NAMALWA (cell line): ENCODE measurements at places on chromosomes 6 and 20.

- DNase-seq: no peak
These were observed 57.8 kb upstream of the TAB2 start for GRCh38 chr6:149259753-149260152.

- no peak for DNase-seq
These were observed 74.3 kb downstream of the CD40 start for GRCh38 chr20:46192376-46192944.

DNA sequence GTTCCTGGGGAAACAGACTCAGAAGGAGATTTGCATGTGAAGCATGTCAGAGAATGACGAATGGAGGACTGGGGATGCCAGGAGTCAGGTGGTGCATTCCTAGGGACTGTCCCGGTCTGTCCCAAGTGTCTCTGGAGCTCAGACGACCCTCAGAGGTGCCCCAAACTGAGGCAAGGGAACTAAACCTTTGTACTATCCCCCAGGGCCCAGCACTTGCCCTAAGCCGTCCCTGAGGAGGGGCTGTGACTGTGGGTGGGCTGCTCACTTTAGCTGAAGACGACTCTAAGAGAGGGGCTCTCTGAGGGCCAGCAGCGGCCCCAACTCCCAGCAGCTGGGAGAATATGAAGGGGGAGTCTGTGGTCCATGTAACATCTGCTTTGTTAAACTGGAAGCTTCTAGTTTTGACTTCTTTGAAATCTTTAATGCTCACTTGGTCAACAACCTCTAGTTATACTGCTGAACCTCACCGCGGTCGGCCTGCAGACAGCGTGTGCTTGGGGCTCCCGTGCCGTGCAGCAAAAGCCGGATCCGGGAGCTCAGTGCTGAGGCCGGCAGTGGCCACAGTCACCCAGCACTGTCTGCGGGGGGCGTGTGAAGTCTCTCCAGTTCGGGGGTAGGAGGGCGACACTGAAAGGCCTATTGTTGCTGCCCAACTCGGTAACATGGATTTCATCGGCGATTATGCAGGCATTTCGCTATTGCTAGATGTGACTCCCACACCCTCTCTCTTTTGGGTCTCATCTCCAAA is 34.2 kb downstream of the TUBB2B start:
- DNase-seq: no peak

- DNase-seq: peak; percentile 44
These were observed 9.1 kb upstream of the TLDC2 start for GRCh38 chr20:36866681-36867495.

DNA sequence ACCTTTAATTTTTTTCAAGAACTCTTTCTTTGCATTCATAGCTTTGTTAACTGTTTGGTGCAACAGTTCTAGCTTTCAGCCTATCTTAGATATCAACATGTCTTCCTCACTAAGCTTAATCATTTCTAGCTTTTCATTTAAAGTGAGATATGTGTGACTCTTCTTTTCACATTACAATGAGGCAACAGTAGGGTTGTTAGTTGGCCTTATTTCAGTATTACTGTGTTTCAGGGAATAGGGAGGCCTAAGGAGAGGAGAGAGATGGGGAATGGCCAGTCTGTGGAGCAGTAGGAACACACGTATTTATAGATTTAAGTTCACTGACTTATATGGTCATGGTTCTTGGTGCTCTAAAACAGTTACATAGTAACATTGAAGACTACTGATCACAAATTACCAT is 35.8 kb downstream of the CST9L start:
- no peak for DNase-seq

- DNase-seq: no peak
These were observed 220.2 kb upstream of the EXOC2 start for GRCh38 chr6:912871-913835.

- DNase-seq: no peak
These were observed 97.7 kb downstream of the BTBD9 start for GRCh38 chr6:38542031-38542430.

DNA sequence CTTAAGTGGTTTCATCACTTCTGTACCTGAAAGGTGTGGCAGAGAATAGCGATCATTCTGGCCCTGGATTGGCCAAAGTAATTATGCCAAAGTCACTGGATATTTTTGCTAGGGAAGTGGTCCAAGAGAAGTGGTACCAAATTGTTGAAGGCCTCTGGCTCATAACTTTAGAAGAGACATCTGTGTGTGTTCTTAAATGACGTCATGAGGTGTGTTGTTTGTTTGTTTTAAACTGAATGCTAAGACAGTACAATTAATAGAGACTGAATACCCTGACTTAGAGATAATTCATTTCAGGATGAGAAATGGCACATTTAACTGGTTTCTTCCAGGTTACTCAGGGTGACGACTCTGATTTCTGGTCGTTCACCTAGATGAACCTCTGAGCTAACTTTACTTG is 3.3 kb downstream of the VAPB start:
- no peak for DNase-seq

DNA sequence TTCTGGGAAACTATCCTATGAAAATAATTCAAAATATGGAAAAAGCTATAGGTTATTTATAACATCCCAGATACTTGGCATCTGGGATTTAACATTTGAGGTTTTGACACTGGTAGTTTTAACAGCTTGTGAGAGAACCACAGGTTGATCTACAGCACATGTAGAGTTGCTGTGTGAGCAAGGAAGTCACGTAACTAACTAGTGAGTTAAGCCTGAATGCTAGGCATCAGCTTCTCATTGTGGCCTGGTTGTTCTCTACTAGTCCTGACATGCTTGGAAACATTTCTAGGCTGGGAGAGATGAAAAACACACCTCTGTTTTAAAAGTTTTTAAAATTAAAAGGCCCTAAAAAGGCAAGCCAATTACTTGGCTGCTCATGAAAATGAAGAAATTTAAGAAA is 28.2 kb downstream of the ESF1 start:
- DNase-seq: no peak

DNA sequence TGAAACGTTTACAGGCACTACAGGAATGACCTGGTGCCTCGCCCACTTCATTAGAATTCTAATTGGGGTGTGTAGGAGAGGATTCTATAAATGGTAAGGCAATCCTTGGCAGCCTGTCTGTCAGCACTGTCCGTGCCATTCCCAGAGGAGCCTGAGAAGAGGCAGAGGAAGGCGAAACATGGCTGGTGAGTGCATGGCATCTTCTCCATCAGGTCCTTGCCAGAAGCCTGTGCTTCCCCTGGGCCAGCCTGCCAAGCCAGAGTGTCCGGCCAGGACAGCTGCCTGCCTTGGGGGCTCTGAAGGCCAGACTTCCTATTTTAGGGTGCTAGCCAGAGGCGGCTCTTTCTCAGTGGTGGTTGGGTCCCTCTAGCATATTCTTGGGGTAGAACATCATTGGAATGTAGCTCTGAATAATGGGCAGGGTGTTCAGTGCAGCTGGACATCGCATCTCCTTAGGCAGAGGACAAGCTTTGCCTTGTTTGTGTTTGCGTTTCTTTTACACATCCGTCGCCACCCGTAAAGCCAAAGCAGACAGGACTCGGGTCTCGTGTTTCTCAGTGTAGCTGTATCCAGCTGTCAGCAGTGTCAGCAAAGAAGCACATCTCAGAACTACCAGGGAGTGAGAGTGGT is at the start of gene TGM3:
TSS of gene TGM3 (plus strand) at position 116 of the 630 bp plus-strand sequence. CDS start at position 179, 63 bp downstream.
- no peak for DNase-seq

- DNase-seq: no peak
These were observed 51.7 kb downstream of the ALDH5A1 start for GRCh38 chr6:24546439-24546838.

DNA sequence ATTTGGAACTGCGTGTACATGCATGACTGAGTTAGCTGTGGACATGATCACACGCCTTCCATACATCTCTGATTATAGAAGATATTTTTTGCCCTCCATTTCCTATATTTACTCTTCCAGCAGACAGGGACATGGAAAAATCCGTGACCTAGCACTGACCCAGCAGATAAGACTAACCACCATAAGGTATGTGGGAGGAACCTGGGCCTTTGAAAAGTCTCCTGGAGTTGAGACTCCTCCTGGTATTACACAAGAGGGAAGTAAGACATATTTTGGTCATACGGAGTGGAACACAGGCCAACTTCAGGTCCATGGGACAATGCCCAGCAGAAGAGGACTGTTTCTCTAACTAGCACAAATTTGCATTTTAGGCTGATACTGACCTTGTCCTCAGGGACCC is 13.7 kb upstream of the SIRPB1 start:
- DNase-seq: no peak

DNA sequence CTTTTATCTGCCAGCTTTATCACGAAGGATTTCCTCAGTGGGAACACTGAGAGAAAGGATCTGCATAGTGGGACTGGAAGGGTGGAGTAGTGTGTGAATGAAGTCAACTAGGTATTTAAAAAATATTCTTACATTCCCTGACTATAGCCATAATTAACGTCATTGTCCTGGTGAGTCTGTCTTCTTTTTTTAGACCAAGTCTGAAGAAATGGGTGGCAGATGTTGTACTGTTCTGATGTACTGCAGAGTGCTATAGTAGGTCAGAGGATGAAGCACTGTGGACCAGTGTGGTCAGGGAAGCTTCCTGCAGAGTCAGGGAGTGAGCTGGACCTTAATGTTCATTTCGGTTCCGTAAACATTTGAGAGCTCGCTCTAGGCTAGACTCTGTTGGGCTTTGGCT is 11.9 kb downstream of the TULP4 start:
- DNase-seq: no peak

DNA sequence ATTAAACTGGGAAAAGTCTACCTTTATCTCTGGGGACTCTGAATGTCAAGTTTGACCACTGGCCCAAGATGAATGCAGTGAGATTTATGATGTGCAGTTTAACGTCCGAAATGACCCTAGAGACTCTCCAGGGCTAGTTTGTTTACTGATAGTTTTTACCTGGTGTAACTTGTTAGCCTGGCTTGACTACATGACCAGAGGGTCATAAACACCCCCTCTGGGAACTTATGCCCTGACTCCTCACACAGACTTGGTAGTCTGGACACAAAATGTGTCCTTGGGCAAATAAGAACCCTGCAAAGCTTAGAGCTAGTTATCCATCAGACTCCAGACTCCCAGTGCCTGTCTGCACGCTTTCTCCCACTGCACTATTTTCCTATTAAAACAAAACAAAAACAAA is 606.5 kb downstream of the HACE1 start:
- no peak for DNase-seq

DNA sequence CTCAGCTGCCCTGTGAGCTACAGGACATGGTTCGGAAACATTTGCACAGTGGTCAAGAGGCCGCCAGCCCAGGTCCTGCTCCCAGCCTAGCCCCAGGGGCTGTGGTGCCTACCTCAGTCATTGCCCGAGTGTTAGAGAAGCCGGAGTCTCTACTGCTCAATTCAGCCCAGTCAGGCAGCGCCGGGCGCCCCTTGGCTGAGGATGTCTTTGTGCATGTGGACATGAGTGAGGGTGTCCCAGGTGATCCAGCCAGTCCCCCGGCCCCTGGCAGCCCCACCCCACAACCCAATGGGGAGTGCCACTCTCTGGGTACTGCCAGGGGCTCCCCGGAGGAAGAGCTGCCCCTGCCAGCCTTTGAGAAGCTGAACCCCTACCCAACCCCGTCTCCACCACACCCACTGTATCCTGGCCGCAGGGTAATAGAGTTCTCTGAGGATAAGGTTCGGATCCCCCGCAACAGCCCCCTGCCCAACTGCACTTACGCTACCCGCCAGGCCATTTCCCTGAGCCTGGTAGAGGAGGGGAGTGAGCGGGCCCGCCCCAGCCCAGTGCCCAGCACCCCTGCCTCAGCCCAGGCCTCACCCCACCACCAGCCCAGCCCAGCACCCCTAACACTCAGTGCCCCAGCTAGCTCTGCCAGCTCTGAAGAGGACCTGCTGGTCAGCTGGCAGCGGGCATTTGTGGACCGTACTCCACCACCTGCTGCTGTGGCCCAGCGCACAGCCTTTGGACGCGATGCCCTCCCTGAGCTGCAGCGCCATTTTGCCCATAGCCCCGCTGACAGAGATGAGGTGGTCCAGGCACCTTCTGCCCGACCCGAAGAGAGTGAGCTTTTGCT is 5.2 kb downstream of the LRRC73 start:
- DNase-seq: no peak

GRCh38 chr6:161507375-161507774 is 233.5 kb upstream of the AGPAT4 start:
- DNase-seq: no peak

- no peak for DNase-seq
These were observed 47.4 kb downstream of the PKIB start for GRCh38 chr6:122657601-122658000.

DNA sequence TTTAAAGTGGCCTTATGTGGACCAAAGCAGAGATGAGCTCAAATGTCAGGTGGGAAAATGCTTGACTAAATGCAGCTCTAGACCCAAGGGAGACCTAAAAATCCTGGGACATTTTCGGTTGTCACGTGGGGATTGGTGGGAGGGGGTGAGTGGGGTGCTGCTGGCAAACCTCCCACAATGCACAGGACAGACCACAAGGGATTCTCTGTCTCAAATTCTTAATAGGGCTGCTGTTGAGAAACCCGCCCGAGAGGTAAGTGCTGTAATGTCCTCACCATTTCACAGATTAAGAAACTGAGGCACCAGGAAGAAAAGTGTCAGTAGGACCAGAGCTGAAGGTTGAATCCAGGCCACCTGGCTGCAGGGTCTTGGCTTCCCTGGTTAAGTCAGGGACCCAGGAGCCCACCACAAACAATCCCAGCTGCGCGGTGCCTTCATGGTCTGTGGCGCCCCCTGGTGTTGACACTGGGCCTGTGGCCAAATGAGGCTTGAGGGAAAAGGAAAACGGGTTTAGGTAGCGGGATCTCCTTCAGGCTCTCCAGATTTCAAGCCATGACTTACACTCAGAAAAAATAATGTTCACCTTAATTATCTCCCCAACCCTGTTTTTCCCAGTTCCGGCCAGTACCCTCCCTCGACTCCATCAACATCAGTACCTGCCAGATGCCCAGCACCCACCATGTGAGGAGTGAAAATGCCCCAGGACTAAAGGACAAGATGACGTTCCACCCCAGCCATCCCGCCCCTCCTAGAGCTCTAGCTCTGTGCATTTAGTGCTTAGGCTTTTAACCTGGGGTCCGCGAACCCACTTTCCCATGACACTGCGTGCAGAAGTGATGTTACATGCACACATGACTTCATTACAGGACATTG is 7.2 kb downstream of the HLA-G start:
- DNase-seq: peak; percentile 47

DNA sequence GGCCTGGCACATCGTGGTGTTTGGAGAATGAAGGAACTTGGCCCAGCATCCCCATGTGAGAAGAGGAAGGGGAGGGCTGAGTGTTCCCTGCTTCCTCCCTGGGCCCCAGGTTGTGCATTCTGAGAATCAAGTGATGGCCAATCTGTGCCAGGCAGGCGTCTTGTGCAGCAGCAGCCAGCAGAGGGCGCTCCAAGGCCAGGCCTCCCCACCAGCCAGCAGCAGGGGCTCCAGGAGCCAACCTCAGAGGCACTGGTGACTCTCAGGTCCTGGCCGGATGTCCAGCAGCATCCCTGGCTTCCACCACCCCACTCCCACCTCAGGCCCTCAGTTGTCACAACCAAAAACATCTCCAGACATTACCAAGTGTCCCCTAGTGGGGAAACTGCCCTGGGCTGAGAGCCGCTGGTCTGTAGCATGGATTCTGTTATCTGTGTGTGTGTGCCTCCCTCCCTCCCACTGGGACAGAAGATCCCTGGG is 192.0 kb downstream of the PREX1 start:
- peak; percentile 65 for DNase-seq
